Neuronal stem cell (in vitro differentiated cells): ENCODE measurements at places on chromosomes 7 and 10.
A peak's percentile ranks its signal among the peaks of the same experiment; 100 is the strongest.

DNA sequence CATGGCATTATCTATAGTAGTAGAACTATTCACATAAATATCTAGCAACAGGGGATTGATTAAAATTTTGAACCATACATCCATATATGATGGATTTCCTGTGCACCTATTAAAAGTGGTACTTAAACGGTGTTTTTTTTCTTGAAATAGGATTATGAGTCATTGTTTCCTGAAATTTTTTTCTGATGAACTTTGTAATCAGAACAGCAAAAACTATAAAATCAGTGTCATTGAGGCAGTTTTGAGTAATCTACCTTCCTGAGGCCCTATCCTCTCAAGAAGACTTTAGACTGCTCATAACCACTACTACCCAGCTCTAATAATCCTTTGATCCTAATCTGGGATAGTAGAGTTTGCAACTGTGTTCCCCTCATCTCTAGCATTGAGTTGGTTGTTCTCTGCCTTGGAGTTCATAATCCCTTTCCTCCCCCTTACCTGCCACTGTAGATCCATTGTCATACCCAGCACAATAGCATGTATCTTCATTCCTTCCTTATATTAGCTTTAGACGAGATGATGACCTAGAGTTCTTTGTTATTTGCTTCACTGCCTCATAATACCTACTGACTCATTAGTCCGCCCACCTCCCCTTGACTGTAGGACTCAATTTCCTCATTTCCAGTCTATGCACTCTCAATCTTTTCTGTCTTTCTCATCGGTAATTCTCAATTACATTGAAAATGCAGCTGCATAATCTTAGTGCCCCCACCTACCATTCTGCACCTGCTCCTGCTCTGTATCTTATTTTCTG lies 133.4 kb downstream of the LRRC4 start:
- DNase-seq, result no peak

DNA sequence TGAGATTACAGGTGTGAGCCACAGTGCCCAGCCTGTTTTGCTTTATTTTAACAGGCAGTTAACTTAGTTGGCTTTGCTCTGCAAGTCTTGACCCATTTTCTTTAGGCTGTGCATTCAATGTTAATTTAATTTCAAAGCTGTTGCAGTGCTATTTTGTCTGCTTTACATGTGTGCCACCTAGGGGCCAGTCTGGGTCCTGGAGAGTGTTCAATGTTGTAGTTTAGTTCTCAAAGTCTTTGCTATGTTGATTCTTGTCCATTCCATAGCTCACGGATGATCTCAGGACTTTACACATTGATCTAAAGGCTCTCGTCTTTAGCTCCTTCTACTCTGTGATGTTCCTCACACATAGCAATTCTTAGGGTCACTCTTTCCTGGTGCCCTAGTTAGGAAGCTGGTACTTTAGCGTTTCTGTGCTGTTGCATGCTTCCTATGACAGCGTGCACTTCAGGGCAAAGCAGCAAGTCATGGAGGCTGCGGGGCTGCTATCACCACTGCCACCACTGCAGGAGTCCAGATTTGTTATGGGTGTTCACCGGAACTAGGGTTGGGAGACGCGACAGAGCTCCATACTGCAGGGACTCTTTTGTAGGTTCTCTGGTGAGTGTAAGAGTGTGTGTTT lies 16.4 kb upstream of the ABCA13 start:
- DNase-seq, result no peak

GRCh38 chr7:45564485-45564884 lies 9.7 kb upstream of the ADCY1 start:
- DNase-seq, result no peak

- no peak for DNase-seq
Measured at GRCh38 chr7:51326656-51327286, 10.2 kb upstream of the COBL start.

DNA sequence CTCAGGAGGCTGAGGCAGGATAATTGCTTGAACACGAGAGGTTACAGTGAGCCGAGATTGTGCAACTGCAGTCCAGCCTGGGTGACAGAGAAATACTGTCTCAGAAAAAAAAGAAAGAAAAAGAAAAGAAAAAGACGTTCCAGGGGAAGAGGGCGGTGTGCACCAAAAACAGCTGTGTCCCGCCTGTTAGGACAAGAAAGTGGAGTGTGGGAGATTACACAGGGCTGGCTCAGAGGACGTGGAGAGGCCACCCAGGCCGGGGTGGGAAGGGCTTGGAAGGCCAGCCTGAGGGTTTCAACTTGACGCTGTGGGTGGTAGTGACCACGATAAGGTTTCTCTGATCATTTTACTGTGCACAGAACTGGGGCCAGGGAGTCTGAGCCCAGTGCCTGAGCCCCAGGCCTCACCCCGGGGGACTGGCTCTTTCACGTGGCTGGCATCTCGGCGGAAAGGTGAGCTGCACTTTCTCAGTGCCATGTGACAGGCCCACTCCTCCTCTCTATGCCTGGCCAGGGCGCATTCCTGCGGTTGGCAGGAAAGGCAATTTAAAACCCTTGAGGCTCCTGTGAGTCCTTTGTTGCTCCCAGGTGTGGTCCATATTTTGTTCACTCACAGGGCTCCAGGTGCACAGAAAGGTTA lies 13.9 kb downstream of the RHBDD2 start:
- no peak for DNase-seq

DNA sequence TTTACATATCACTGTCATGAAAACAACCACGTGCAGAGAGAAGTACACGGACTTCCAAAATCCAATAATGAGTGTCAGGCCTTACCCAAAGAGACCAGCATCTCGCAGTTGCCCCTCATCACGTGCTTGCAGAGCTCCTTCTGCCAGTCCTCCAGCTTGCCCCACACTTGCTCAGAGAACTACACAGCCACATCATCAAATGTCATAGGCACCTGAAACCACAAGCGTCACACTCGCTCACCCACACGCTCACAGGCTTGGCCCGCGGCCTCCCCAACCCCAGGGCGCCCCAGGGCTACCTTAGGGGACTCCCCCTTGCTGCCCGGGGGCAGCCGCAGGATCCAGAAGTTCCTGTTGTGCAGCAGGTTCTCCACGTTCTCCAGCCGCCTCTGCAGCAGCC lies 123.4 kb upstream of the ZNF746 start:
- no peak for DNase-seq

- DNase-seq, result no peak
Measured at GRCh38 chr7:110296321-110296720, 794.6 kb upstream of the LRRN3 start.

DNA sequence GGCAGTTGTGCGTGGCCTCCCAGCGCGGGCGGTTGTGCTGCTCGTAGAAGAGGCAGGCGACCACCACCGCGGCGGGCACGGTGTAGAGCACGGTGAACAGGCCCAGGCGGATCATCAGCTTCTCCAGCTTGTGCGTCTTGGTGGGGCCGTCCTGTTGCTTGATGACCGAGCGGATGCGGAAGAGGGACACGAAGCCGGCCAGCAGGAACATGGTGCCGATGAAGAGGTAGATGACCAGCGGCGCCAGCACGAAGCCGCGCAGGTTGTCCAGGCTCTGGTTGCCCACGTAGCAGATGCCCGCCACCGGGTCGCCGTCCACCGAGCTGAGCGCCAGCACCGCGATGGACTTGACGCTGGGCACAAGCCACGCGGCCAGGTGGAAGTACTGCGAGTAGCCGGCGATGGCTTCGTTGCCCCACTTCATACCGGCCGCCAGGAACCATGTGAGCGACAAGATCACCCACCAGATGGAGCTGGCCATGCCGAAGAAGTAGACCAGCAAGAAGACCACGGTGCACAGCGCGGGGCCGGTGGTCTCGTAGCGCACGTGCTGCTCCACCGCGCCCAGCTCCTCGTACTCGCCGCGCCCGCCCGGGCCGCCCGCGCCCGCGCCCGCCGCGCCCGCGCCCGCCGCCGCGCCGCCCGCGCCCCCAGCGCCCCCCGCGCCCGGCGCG lies 2.2 kb downstream of the FZD8 start:
- DNase-seq, result peak; percentile 43

DNA sequence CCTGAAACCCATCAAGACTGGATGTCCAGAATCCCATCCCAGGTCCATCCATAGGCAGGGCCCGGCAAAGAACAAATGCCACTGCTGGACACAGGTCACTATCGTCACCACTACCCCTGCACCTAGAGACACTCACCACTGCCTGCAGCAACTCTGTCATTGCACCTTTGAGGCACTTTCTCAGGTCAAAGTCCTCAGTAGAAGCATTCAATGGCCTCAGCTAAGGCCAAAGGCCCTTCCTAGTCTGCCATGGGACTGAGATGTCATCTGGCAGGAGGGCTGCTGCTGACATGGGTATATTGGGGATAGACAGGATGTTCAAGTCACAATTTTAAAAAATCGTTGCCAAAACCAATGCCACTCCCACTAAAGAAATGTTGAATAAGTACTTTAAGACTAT lies 58.7 kb downstream of the GPAM start:
- no peak for DNase-seq

GRCh38 chr7:155860840-155861479 lies 48.7 kb upstream of the SHH start:
- DNase-seq, result no peak
